ENCODE measurements at places on chromosomes 6 and 20. TPM values are rescaled to one million over a fixed set of nuclear protein-coding genes. Genes with fewer than 3 reads are reported as not detected.

TCP1 gene
- total RNA-seq = 241 TPM

FABP7 gene
- not detected for total RNA-seq

AIF1 gene
- total RNA-seq = not detected

FERMT1 gene
- 18.5 TPM for total RNA-seq

L3MBTL1 gene
- total RNA-seq = 0.58 TPM

RCAN2 gene
- not detected for total RNA-seq

CCN6 gene
- total RNA-seq = not detected

SLC44A4 gene
- 0.15 TPM for total RNA-seq

TP53TG5 gene
- total RNA-seq = not detected

CD24 gene
- 267 TPM for total RNA-seq

BFSP1 gene
- total RNA-seq = 4.9 TPM

LY6G6D gene
- not detected for total RNA-seq

RNF144B gene
- 0.88 TPM for total RNA-seq

MLIP gene
- not detected for total RNA-seq

EFCAB8 gene
- not detected for total RNA-seq

PROKR2 gene
- not detected for total RNA-seq

LPA gene
- total RNA-seq = 0.02 TPM

LINC00237 gene
- total RNA-seq = not detected

CST5 gene
- not detected for total RNA-seq

PRRT1 gene
- 0.95 TPM for total RNA-seq
